Naive thymus-derived CD8-positive, alpha-beta T cell (primary cell): ENCODE measurements at places on chromosomes 1 and 21. TPM values are rescaled to one million over a fixed set of nuclear protein-coding genes. Genes with fewer than 3 reads are reported as not detected.

- peak; percentile 77 for DNase-seq
- H3K27ac ChIP-seq: peak within 1 kb of the TSS; percentile 99
- H3K4me3 ChIP-seq: peak within 1 kb of the TSS; percentile 91
- H3K36me3 ChIP-seq: peaks cover 7% of the 10 kb centered on the region
- H3K4me1 ChIP-seq: peaks cover 66% of the 10 kb centered on the region
Measured at GRCh38 chr1:26826261-26827105, at the start of gene ZDHHC18. Gene ZDHHC18 (plus strand): TSS chr1:26826688. CDS start chr1:26826805, 117 bp downstream.

GRCh38 chr1:19517017-19517416 lies 31.7 kb upstream of the CAPZB start:
- H3K36me3 ChIP-seq: no peaks in the 10 kb centered on the region
- H3K27me3 ChIP-seq: no peaks in the 10 kb centered on the region
- no peak overlapping the region for H3K27ac ChIP-seq

GRCh38 chr1:192522673-192523072 lies 52.9 kb upstream of the RGS1 start:
- no peaks in the 10 kb centered on the region for H3K27me3 ChIP-seq
- no peak overlapping the region for H3K27ac ChIP-seq
- no peak for DNase-seq
- H3K4me3 ChIP-seq: no peak overlapping the region
- no peaks in the 10 kb centered on the region for H3K36me3 ChIP-seq
- H3K4me1 ChIP-seq: peaks cover 26% of the 10 kb centered on the region

GRCh38 chr1:117076648-117077047 lies 16.5 kb downstream of the TTF2 start:
- no peak overlapping the region for H3K27ac ChIP-seq
- DNase-seq: no peak
- H3K4me1 ChIP-seq: no peaks in the 10 kb centered on the region
- H3K36me3 ChIP-seq: peaks cover 84% of the 10 kb centered on the region

DNA sequence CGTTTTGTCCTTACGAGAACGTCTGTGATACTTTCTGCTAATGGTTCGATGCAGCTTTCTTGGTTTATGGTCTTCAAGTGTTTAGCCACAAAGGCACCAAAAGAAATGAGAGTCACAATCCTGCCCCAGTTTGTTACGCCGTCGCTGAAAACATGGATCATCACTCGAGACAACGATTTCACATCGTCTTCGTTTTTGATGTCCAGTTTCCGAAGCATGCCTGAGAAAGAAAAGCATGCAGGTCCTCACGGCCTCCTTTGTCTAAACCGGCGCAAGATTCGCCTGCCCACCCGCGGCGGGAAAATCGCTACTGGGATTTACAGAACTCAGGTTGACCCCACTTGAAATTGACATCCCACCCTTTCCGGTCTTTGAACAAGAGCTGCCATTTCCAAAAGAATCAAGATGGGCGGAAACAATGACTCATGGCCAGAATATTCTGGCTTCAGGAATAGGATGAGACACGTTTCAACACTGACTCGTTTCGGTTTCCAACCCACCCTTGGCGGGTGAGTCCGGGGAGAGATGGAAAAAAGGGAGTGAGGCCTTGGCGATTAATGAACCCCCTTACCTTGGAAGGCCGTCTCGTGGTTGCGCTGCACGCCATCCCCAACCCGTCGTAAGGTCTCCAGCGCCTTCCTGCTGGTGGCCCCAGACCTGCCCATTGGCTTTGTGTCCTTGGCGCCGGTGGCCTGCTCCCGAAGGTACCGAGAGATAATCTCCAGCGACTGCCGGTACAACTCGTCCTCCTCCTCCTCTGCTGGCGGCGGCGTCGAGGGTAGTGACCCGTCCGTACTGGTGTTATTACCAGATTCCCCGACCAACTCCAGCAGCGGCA lies 919 bp downstream of the MCL1 start:
- H3K36me3 ChIP-seq: peaks cover 35% of the 10 kb centered on the region
- H3K4me1 ChIP-seq: peaks cover 47% of the 10 kb centered on the region
- H3K27me3 ChIP-seq: no peaks in the 10 kb centered on the region
- H3K27ac ChIP-seq: peak overlapping the region; percentile 96
- H3K4me3 ChIP-seq: peak overlapping the region; percentile 99

GRCh38 chr21:39972471-39972870 lies 105.2 kb downstream of the PCP4 start:
- no peak overlapping the region for H3K27ac ChIP-seq
- no peak overlapping the region for H3K4me3 ChIP-seq
- H3K36me3 ChIP-seq: no peaks in the 10 kb centered on the region
- no peaks in the 10 kb centered on the region for H3K4me1 ChIP-seq

CGN gene
- total RNA-seq: 2.7 TPM

DNA sequence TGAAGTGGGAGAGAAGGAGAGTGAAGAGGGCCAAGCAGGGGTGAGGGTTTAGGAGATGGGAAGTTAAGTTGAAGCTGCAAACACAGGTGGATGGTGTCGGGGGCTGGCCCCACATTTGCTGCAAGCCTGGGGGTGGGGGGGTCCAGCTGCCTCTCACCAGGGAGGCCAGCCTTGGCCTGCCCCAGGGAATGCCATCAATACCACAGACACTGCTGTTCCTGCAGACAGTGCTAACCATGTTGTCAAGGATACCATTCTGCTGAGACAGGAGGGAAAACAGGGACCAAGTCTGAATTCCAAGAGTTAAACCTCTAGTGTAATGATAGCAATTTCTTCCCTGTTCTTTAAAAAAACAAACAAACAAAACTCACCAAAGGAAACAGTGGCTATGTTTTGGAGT lies 8.0 kb downstream of the MECR start:
- DNase-seq: no peak
- no peak overlapping the region for H3K27ac ChIP-seq
- no peaks in the 10 kb centered on the region for H3K36me3 ChIP-seq
- no peaks in the 10 kb centered on the region for H3K27me3 ChIP-seq
- H3K4me3 ChIP-seq: no peak overlapping the region
- H3K4me1 ChIP-seq: no peaks in the 10 kb centered on the region

C1orf116 gene
- 0.14 TPM for total RNA-seq

LCE2C gene
- total RNA-seq: not detected

DNA sequence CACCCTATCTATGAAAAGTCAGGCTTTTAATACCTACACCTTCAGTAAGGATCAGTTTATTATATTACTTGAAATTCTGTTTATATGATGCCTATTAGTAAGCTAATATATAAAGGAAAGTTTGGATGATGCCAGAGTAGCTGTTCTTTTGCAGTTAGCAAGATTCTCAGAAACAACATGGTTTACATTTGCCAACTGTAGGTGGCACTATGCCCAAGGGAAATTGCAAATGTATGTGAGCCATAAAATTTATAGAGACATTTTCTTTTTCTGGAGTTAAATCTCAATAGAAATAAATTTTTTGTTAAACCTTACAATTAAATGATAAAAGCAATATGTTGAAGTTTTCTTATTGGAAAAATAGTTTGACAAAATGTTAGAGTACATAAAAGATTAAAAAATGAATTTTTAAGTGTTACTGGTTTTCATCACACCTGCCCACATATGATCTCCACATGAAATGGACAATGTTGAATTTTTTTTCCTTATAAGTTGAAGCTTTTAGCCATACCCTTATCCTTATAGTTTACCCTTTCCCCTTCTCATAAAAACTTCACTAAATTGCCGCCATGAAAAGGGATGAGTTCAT lies 32.1 kb upstream of the EPHX4 start:
- no peak overlapping the region for H3K4me3 ChIP-seq
- no peaks in the 10 kb centered on the region for H3K36me3 ChIP-seq
- peaks cover 1% of the 10 kb centered on the region for H3K4me1 ChIP-seq
- no peaks in the 10 kb centered on the region for H3K27me3 ChIP-seq
- peak; percentile 55 for DNase-seq
- H3K27ac ChIP-seq: no peak overlapping the region

- H3K36me3 ChIP-seq: peaks cover 31% of the 10 kb centered on the region
- no peak overlapping the region for H3K27ac ChIP-seq
- no peak for DNase-seq
Measured at GRCh38 chr1:42312576-42313212, 22.3 kb downstream of the FOXJ3 start.

FAM76A gene
- total RNA-seq: 21.5 TPM

DNA sequence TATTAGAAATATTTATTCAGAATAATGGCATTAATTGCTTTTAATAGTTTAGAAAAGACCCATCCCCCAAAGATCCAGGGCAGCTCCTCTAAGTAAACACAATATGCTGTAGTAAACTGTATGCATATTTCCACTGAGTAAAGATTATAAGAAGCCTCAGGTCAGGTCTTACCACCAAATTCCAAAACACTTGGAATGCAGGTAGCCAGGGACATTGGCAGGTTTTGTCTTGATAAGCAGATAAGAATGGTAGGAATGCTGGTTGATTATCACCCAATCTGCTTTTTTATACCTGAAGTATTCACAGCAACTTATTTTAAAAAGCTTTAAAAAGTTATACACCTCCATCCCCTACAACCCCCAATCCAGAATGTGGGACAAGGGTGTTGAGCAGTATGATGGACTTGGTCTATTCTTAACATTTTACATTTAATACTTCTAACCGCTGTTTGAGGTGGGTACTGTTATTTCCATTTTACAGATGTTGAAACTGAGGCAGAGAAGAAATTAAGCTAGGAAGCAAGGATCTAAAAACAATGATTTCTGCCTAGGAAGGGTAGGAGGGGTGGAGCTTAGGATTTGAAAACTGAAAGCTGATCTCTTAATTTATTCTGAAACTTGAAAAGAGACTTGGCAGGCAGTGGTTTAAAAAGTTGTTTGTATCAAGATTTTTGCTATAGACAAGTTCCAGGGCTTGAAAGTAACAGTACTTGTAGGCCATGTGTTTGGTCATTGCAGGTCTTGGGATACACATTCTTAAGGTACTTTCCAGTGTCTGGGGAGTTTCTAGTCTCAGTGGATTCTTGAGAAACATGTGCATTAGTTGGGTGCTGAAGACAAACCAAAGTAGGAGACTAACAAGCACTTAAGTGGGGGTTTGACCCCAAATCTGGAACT lies 15.6 kb upstream of the THEM4 start:
- H3K27ac ChIP-seq: peak overlapping the region; percentile 49
- H3K4me1 ChIP-seq: peaks cover 5% of the 10 kb centered on the region
- DNase-seq: no peak
- H3K27me3 ChIP-seq: no peaks in the 10 kb centered on the region

- peaks cover 16% of the 10 kb centered on the region for H3K4me1 ChIP-seq
- H3K4me3 ChIP-seq: no peak overlapping the region
- no peak overlapping the region for H3K27ac ChIP-seq
- no peak for DNase-seq
- H3K27me3 ChIP-seq: peaks cover 26% of the 10 kb centered on the region
- no peaks in the 10 kb centered on the region for H3K36me3 ChIP-seq
Measured at GRCh38 chr1:201893431-201893830, 4.7 kb downstream of the SHISA4 start.

- H3K36me3 ChIP-seq: no peaks in the 10 kb centered on the region
- H3K27me3 ChIP-seq: no peaks in the 10 kb centered on the region
- H3K27ac ChIP-seq: peak overlapping the region; percentile 51
Measured at GRCh38 chr1:66435541-66435940, 98.4 kb upstream of the SGIP1 start.

GRCh38 chr1:40628903-40629292 lies 36.6 kb downstream of the RIMS3 start:
- no peak for DNase-seq
- H3K27ac ChIP-seq: no peak overlapping the region
- peak overlapping the region; percentile 52 for H3K4me3 ChIP-seq
- H3K27me3 ChIP-seq: no peaks in the 10 kb centered on the region
- H3K4me1 ChIP-seq: peaks cover 32% of the 10 kb centered on the region
